Metanephros (tissue), 2 donors: ENCODE measurements at places on chromosomes 13 and 19. TPM values are rescaled to one million over a fixed set of nuclear protein-coding genes. Genes with fewer than 3 reads are reported as not detected.

The LGI4 gene
- total RNA-seq = 5.1 TPM

The NXNL1 gene
- total RNA-seq = not detected

The RNF113B gene
- not detected for total RNA-seq

The LGALS14 gene
- total RNA-seq = not detected

The METTL21C gene
- 0.82 TPM for total RNA-seq

The S1PR2 gene
- 13.9 TPM for total RNA-seq

The WDR88 gene
- 0.18 TPM for total RNA-seq

The KLK10 gene
- total RNA-seq = 0.76 TPM

The ZNF417 gene
- 34.0 TPM for total RNA-seq

The PSG3 gene
- total RNA-seq = not detected

The ANKLE1 gene
- 2.6 TPM for total RNA-seq

The IFI30 gene
- total RNA-seq = 57.0 TPM

The CPB2 gene
- total RNA-seq = not detected

The CEACAM7 gene
- not detected for total RNA-seq

The FBXL12 gene
- 29.4 TPM for total RNA-seq

The LHB gene
- 1.1 TPM for total RNA-seq

The ZNF541 gene
- 0.18 TPM for total RNA-seq

The CERS1 gene
- 6.8 TPM for total RNA-seq
